ENCODE measurements at places on chromosomes 6 and 20.

- DNase-seq, result no peak
Observed at GRCh38 chr6:134035823-134036296, 16.6 kb downstream of the SLC2A12 start.

- DNase-seq, result no peak
Observed at GRCh38 chr6:113664909-113665308, 192.2 kb upstream of the MARCKS start.

- no peak for DNase-seq
Observed at GRCh38 chr6:146123616-146124015, 94.8 kb downstream of the GRM1 start.

- no peak for DNase-seq
Observed at GRCh38 chr20:57225197-57225733, 41.2 kb downstream of the BMP7 start.

- DNase-seq, result no peak
Observed at GRCh38 chr20:19212821-19213502, 520 bp downstream of the SLC24A3 start.

DNA sequence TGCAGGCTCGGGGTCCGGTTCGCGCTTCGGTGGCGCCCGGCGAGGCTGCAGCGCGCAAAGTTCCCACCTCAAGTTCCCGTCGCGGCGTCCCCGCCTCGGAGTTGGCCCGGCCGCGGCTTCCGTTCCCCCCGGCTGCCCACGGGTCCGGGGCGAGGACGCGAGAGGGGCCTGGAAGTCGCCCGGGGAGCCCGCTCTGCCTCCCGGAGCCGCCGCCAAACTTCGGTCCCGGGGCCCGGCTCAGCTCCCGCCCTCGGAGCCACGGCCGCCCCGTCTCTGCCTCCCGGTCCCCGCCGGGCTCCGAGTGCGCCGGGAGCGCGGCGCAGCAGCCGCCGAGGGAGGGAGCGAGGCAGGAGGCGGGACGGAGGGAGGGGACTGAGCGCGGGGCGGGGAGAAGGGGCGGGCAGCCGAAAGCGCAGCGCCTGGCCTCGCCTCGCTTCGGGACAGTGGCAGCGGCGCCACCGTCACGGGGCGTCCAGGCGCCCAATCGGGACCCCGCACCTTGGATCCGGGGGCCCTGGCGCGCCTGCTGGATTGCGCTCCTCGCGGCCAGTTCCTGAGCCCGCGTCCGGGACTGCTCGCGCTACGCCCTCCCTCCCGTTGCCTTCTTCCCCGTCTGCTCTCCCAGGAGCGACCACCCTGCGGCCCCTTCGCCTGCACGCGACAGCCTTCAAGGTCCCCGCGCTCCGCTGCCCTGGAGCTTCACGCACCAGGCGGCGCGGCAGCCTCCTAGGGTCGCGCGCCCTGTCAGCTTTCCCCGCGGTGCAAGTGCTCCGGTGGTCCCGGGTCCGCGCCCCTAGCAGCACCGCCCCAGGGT lies at the start of gene KCNG1:
Gene KCNG1 (minus strand): TSS at position 305 of the 814 bp plus-strand sequence. CDS start 12,769 bp downstream, outside the sequence.
- DNase-seq, result no peak

DNA sequence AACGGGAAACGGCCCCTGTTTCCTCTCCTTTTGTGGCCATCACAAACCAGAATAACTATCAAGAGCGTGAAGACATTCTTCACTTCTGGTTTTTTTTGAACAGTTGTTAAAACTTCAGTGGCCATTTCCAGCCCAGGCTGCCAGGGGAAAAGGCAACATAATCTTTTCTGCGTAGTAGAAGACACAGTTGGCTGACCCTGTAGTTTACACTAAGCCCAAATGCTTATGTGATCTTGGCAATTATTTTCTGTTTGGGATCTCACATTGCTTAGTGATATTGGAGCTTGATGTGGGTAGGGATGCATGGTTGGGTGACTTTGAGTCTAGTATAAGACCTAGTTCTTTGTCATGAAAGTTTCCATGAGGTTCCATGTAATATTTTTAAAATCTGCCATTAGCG lies 449.4 kb upstream of the CDH4 start:
- DNase-seq, result no peak

- peak; percentile 96 for DNase-seq
Observed at GRCh38 chr6:53547811-53548496, 3.1 kb upstream of the GCLC start.

DNA sequence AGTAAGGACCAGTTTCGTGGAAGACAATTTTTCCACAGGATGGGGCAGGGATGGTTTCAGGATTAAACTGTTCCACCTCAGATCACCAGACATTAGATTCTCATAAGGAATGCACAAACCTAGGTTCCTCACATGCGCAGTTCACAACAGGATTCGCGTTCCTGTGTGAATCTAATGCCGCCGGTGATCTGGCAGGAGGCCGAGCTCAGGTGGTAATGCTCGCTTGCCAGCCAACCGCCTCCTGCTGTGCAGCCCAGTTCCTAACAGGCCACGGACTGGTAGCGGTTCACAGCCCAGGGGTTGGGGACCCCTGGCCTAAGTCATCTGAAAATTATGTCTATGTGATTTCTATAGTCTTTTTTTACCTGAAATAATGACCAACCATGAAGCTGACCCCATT lies 217.5 kb downstream of the TMEM200A start:
- DNase-seq, result no peak

DNA sequence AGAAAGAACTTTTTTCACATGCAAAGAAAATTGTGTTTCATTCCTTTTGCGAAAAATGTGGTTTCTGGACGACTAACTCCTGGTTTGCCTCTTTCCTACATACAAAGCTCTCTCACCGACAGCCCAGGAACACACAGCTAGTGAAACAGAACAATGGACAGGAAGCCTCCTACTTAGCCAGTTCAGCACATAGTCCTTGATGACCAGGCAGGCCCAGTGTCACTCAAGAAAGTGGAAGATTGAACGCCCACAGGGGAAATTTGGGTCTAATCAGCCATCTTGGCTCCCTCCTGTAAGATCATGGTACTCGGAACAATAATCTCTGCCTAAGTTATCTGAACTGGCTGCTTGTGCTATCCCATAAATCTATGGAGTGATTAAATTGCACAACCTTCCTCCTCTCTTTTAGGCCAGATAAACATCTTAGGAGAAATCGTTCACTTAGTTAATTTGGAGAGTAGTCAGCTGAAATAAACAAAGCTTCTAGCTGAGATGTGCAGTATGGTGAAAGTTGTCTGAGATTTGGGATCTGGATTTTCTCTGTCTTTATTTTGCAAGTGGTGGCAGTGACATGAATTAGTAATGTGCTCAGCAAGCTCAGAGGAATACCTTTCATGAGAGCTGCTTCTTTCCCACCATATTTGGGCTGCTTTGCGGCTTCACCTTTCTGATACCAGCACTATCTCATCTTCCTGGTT lies 147.0 kb downstream of the MTFR2 start:
- no peak for DNase-seq

- no peak for DNase-seq
Observed at GRCh38 chr20:19265646-19266374, 53.4 kb downstream of the SLC24A3 start.

- DNase-seq, result no peak
Observed at GRCh38 chr20:10715035-10715434, 41.2 kb upstream of the JAG1 start.

DNA sequence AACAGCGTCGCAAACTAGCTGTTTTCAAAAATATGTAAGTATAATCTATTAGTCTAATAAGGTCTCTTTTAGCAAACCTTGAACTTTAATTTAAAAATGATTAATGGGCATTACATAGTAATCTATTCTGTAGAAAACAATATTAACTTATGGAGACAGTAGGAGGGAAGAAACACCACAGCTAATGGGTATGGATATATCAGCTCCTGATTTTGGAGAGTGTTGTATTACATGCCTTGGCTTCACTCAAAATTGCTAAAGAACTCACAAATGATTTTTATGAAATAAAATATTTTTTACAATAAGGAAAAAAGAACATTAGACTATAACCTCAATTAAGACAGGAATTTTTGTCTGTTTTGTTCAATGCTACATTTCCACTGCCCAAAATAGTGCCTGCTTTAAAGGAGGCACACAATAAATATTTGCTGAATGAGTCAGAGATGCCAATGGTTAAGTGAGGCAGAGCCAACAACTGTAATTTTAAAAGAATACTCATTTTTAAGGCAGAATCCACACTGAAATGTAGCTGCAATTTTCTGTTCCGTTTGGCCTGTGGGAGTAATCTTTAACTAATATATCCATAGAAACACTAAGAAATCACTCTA lies 15.7 kb downstream of the ATG5 start:
- no peak for DNase-seq

GRCh38 chr20:47561603-47562583 lies 60.2 kb downstream of the NCOA3 start:
- no peak for DNase-seq
